Hepatocyte (in vitro differentiated cells): ENCODE measurements at places on chromosomes 6 and 20. TPM values are rescaled to one million over a fixed set of nuclear protein-coding genes. Genes with fewer than 3 reads are reported as not detected.
A peak's percentile ranks its signal among the peaks of the same experiment; 100 is the strongest.

Gene PPDPF
- polyA plus RNA-seq, result 330 and 333 TPM in 2 replicates

Gene ARFGEF3
- polyA plus RNA-seq, result 0.83 and 1.1 TPM in 2 replicates

Gene ID1
- 310 and 388 TPM in 2 replicates for polyA plus RNA-seq

Gene PLAGL2
- polyA plus RNA-seq, result 31.7 and 39.7 TPM in 2 replicates

Gene HCK
- polyA plus RNA-seq, result 0.54 and 0.90 TPM in 2 replicates

Gene SLC22A2
- polyA plus RNA-seq, result 0.57 and 1.5 TPM in 2 replicates

Gene PPIL4
- 31.4 and 33.8 TPM in 2 replicates for polyA plus RNA-seq

Gene PGC
- polyA plus RNA-seq, result 67.4 and 109 TPM in 2 replicates

Gene EPPIN
- polyA plus RNA-seq, result not detected in 2 replicates

Gene ZSWIM3
- 1.3 and 4.1 TPM in 2 replicates for polyA plus RNA-seq

Gene KCNK5
- 6.6 and 10.7 TPM in 2 replicates for polyA plus RNA-seq

Gene LAMA4
- polyA plus RNA-seq, result 8.4 and 14.1 TPM in 2 replicates

Gene LAMA2
- polyA plus RNA-seq, result 11.1 and 12.3 TPM in 2 replicates

Gene HLA-DOB
- polyA plus RNA-seq, result 0.94 TPM in 1 of 2 replicates, not detected in the other

Gene RAB44
- polyA plus RNA-seq, result not detected in 2 replicates

DNA sequence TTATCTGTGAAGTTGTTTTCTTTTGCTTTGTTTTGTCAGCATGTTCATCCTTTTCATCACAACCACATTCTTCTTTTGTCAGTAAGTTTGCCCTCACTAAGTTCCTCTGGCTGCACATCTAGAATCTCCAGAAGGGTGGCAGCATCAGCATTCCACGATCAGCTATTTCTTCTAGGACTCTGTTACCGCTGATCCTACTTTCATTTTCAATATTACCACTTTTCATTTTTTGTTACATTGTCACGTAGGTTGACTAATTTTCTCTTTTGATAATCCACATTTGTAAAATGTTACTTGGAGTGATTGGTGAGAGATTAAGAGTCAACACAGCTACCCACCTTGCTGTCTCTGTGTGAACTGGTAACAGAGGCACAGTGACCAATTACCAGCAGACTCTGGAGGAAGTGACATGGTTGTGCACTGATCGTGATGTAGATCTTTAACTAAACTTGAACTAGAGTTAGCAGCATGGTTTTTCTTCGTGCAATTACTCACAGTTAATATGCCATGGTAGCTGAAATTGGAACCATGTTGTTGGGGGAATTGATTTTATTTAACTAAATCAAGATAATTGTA, 307.9 kb upstream of the SLC35B3 start:
- DNase-seq, result no peak

GRCh38 chr20:16317445-16318362, 255.5 kb downstream of the KIF16B start:
- no peak for DNase-seq

DNA sequence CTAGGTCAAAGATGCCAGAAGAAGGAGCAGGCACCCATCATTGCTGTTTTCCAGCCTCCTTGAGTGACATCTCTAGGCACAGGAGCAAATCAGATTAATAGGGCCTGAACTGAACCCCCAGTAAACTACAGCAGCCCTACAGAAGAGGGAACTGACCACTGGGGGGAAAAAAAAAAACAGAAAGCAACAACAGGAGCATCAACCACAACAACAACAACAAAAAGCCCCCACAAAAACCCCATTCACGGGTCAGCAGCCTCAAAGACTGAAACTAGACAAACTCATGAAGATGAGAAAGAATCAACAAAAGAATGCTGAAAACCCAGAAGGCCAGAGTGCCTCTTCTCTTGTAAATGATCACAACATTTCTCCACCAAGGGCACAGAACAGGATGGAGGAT, 537.4 kb upstream of the BTBD3 start:
- DNase-seq, result no peak

- DNase-seq, result no peak
These were observed 125.3 kb upstream of the SPTLC3 start for GRCh38 chr20:12883507-12883885.

- DNase-seq, result no peak
These were observed 6.2 kb downstream of the TRIM38 start for GRCh38 chr6:25968769-25969168.

DNA sequence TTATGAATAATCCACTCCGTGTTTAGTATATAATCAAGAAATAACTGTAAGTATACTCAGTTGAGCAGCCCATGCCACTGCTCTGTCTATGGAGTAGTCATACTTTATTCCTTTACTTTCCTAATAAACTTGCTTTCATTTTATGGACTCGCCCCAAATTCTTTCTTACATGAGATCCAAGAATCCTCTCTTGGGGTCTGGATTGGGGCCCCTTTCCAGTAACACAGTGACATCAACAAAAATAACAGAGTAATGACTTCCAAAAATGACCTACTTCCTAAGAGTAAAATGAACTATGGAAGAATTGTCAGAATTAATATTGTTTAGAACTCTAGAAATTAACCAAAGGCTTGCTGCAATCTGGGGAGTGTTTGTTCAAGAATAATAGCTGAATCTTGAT, 8.8 kb downstream of the OR2H1 start:
- DNase-seq, result no peak

GRCh38 chr6:170046791-170047626, 243.9 kb downstream of the DLL1 start:
- no peak for DNase-seq

GRCh38 chr20:61419010-61419409, 166.9 kb downstream of the CDH4 start:
- DNase-seq, result no peak

DNA sequence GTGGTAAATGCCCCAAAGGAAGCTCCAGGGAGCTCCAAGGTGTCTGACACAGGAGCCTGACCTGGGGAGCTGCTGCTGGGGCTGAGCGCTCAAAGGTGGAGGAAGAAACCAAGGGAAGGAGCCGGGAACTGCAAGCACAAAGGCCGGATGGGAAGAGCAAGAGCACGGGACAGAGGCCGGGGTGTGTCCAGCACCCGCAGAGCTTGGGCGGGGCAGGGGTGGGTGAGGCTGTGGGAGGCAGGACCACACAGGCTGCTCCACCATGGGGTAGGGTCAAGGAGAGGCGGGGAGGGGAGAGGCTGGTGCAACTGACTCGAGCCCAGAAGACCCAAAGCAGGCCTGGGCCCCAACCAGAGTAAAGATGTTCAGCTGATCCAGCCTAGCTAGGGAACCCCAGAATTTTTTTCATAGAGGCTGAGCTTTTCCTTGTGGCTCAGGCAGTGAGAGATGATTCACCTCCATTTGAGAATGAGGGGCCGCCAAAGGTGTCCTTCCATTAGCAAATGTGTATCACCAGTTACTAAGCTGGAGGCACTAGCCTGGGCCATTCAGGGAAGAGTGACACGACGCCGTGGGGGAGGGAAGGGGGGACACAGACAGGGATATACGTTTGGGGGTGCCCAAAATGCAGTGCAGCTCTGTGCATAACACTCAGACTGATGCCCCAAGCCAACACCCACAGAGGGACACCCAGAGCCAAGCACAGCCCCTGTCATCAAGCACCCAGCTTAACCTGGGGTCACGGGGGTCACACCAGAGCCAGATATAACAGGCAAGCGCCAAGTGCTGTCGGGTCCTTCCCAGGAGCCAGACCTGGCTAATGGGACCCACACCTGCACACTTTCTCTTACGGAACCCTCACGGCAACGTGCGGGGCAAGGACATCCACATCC, 21.3 kb upstream of the TLDC2 start:
- DNase-seq, result no peak

GRCh38 chr6:83062225-83062624, 3.4 kb downstream of the UBE3D start:
- DNase-seq, result no peak

GRCh38 chr6:327538-328116, 35.3 kb downstream of the DUSP22 start:
- DNase-seq, result no peak

- no peak for DNase-seq
These were observed 8.7 kb upstream of the ZMYND8 start for GRCh38 chr20:47365023-47365764.

DNA sequence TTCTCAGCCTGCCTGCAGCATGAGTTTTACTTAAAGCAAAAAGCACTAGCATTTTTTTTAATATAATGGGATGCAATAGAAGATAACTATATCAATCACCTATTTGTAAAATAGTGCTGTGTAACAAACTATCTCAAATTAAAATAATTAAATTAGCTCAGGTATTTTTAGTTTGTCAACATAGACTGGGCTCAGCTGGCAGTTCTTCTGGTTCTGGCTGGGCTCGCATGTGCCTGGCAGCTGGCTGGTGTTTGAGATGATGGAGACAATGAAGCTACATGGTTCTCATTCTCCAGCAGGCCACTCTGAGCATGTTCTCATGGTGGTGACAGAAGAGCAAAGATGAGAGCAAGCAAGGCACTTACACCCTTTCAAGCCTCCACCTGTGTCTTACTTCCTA, 181.0 kb downstream of the PLCB1 start:
- no peak for DNase-seq

- no peak for DNase-seq
These were observed 174.1 kb downstream of the PTPRT start for GRCh38 chr20:43015566-43015965.

- no peak for DNase-seq
These were observed 103.3 kb downstream of the ARHGAP18 start for GRCh38 chr6:129606664-129607063.

GRCh38 chr6:11358904-11359830, 126.7 kb upstream of the NEDD9 start:
- peak; percentile 34 for DNase-seq

DNA sequence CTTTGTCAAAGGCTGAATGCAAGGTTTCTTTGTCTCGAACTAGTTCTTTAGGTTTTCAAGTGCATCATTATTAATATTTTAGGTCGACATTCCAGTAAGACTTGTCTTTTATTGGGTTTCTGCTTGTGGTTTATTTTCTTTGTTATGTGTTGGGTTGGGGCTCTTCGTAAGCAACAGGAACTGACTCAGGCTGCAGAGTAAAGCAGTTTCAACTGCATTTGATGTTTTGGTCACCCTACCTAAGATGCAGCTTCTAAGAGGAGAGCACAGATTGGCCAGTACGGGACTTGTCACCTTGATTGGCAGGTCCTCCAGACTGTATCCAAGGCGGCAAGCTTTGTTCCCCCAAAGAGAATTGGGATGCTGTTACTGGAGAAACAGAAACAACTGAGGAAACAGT, 149.5 kb upstream of the SULF2 start:
- DNase-seq, result no peak

DNA sequence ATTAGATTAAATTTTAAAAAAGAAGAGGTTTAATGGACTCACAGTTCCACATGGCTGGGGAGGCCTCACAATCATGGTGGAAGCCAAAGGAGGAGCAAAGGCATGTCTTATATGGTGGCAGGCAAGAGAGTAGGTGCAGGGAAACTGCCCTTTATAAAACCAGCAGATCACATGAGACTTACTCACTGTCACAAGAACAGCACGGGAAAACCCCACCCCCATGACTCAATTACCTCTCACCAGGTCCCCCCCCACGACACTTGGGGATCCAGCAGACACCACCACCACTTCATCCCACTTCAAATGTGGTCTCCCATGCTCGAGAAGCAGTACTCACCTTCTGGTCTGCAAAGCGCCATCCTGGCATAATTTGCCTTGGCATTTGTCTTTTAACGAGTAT, 24.6 kb downstream of the MTFR2 start:
- peak; percentile 19 for DNase-seq

DNA sequence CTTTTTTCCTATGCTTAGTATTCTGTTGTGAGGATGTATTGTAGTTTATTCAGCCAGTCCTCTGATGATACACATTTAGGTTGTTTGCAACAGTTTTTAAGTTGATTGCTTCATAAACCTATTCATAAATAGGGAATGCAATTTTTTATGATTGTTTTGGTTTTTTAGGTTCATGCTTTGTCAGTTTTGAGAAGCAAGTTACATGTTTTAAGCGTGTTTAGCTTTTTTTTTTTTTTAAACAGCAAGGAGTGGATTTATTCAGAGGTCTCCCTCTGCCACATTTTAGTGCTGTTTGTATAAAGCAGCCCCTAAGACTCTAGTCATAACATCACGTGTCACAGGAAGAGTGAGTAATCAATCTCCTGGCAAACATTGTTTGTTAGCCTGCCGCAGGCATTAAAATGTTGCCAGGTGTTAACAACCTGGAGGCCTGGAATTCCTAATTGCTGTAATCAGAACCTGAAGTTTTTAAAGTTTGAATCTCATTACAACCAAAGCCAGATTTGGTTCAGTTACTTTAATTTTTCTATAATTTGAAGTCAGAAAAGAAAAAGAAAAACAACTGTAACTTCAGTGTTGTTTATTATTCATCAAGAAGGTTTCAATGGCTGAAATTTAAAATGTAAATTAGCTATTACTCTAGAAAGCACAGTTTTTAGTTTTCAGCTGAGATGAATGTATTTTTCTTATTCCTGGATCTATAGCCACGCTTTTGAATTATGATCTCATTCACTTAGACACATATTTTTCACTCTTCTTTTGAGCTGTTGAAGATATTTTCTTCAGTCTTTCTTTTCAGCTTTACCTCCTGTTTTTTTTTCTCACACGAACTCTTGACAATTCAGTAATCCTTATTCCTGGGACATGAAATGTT, 59.2 kb downstream of the KCNS1 start:
- peak; percentile 18 for DNase-seq

DNA sequence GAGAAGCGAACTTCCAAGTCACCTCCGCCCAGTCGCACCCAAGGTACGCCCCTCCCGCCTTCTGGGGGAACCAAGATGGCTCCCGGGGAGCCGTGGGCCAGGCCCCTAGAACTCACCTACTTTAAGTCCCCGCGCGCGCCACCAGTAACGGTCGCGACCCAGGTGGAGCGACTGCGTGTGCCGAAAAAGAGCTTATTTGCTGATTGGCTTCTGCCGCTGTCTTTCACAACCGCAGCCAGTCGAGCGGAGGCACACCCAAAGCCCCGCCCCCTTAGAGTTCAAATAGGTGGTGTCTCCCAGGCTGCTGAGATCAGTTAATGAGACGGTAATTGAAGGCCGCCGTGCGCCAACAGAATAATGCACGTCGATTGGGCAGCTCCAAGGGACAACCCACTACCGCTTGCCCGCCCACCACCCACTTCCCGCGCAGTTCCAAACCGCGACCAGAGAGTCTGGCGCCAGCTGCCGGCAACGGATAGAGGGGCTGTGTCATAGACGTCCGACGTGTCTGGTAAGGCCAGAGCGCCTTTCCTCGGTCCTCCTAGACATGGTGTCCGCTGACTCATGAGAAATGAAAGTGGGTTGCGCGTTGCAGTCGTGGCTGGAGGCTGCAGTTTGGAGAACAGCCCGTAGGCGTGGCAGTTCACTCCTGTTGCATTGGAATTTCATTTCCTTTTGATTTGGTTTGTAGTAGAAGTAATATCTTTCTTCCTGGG, at the start of gene MDC1:
MDC1 (minus strand) TSS at position 153 of the 716 bp plus-strand sequence. CDS start 2,106 bp downstream, outside the sequence.
- peak; percentile 99 for DNase-seq

DNA sequence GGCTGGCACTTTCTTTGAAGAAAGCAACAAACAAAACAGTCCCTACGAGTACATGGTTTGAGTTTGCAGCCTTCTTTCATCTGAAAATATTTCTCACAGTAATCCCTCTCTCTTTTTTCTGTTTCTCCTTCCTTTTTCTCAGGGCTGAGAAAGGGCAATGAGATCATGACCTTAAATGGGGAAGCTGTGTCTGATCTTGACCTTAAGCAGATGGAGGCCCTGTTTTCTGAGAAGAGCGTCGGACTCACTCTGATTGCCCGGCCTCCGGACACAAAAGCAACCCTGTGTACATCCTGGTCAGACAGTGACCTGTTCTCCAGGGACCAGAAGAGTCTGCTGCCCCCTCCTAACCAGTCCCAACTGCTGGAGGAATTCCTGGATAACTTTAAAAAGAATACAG, 80.7 kb upstream of the CLDN20 start:
- DNase-seq, result no peak

GRCh38 chr6:80234908-80235307, 128.4 kb downstream of the BCKDHB start:
- no peak for DNase-seq

GRCh38 chr6:44537306-44538049, 150.0 kb downstream of the CDC5L start:
- no peak for DNase-seq

GRCh38 chr6:116173928-116174327, 48.0 kb upstream of the COL10A1 start:
- DNase-seq, result no peak
